ENCODE measurements at places on chromosomes 5 and 9.

DNA sequence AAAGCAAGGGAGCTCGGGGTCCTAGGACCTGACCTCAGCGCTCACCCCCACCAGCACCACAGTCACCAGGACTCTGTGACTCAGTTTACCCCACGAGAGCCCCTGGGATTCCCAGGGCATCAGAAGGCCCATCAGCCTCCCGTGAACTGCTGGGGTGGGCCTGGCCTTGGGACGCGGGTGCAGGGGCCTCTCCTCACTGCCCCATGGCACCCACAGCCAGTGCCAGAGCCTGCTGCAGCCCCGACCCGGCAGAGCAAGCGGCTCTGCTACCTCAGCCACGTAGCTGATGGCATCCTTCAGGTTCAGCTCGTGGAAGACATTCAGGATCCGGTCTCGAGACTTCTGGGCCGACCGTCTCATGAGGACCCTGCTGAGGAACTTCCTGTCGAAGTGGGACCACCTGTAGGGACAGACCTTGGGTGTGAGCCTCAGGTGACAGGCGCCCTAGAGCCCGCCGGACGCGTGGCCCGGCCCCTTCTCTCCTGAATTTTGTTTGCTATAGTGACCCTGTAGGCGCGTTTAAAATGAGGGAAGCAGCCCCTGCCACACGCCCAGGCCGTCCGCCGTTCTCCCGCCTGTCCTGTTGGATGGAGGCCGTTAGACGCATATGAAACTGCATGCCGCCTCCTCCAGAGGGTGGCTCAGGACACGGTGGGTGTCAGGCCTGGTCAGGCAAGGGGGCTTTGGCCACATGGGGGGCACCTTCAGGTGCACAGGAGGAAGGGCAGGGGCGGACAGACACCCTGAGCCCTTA, 36.8 kb downstream of the EXOC3 start:
- no peak for DNase-seq

- DNase-seq, result no peak
These were observed 178.9 kb downstream of the XRCC4 start for GRCh38 chr5:83256091-83256780.

DNA sequence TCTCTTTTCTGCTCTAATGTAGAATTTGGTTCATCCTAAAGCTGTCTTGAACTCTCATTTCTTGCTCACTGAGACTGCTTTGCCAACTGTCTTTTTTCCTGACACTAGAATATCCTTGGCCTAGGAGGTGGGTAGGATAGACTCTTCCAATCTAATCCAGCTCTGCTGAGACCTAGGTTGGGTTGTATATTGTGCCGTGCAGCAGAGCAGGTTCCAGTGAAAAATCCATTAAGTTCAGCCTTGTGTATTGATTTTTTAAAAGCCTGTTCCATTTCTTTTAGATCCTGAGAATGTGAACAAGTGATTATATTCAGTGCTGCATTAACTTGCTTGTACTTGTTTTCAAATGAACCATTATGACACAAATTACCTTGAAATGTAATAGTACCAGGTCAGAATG, 539.6 kb downstream of the LRRC70 start:
- DNase-seq, result no peak

DNA sequence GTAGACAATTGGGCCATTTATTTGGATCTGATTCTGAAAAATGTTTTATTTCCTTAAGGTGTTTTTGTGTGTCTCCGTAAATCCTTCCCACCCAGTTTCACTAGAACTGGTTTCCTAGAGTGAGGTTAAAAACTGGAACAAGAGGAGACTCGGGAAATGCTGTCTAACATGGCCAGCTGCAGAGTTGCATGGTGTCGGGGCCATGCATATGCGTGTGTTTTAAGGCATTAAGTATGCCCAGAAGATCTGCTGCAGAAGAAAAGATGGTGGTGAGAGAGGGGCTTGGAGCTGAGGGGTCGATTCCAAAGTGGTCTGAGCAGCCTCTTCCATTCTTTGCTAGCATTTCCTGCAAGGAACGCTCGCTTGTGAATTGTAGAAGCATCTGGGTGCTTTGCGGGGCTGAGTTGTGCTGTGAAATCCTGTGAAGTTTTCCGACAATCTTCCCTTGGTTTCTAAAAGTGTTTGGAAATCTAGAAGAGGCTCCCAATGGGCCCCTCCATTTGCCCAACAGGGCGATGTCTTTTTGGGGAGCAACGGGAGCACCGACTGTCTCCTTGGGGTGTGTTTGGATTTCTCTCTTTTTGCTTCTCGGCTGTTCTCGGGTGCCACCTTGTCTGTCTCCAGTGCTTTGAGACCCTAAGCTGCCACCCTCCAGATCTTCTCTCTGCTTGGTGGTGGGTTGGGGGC, 113.8 kb downstream of the COL5A1 start:
- DNase-seq, result no peak

GRCh38 chr5:132214491-132214890, 13.2 kb downstream of the P4HA2 start:
- DNase-seq, result no peak

DNA sequence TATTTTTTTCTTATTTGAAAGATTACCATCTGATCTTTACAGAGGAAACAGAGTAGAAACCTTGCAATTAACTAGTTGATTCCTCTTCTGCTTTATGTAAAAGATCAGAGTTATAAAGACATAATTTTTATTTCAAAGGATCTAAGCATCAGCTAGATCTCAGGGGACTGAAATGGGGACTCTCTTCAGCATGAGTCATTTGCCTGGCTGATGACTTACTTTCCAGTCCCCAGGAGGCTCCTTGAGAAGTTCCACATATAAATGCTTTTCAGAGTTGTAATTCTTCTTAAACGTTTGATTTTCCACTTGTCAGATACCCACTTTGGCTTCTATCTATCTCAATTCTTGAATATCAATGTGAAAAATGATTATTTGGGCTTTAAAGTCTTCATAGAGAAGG, 389.4 kb downstream of the RAB3C start:
- no peak for DNase-seq

- DNase-seq, result no peak
These were observed 4.9 kb upstream of the HRH2 start for GRCh38 chr5:175652741-175653663.

- no peak for DNase-seq
These were observed 92.4 kb upstream of the LIFR start for GRCh38 chr5:38648703-38649291.

All from NCI-H2171 treated with DMSO at 0.1 percent for 48 hours (cell line).